ENCODE measurements at places on chromosomes 3 and 15. TPM values are rescaled to one million over a fixed set of nuclear protein-coding genes. Genes with fewer than 3 reads are reported as not detected.

IQCH gene
- 2.6 TPM for total RNA-seq

EPHA3 gene
- under 0.01 TPM for total RNA-seq

PP2D1 gene
- total RNA-seq: not detected

DNA sequence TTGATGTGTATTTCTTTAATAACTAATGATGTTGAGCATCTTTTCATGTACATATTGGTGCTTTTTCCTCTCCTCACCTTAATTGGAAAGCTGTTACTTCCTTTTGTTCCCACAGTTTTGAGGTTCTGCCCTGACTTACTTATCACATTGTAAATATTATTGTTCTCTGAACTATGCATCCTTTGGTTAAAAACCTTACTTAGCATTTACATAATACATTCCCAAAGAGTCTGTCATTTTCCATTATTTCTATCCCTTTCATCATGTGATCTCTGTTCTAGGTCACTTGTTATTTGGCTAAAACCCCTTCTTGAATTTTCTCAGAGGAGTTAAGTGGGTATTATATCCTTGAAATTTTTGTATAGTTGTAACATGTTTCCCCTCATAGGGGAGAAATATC, 33.0 kb downstream of the SLC12A6 start:
- DNase-seq: peak; percentile 55

- DNase-seq: no peak
Measured at GRCh38 chr3:169383770-169384169, 279.7 kb downstream of the MECOM start.

GRCh38 chr15:56804279-56804678, 71.0 kb upstream of the ZNF280D start:
- DNase-seq: no peak

DNA sequence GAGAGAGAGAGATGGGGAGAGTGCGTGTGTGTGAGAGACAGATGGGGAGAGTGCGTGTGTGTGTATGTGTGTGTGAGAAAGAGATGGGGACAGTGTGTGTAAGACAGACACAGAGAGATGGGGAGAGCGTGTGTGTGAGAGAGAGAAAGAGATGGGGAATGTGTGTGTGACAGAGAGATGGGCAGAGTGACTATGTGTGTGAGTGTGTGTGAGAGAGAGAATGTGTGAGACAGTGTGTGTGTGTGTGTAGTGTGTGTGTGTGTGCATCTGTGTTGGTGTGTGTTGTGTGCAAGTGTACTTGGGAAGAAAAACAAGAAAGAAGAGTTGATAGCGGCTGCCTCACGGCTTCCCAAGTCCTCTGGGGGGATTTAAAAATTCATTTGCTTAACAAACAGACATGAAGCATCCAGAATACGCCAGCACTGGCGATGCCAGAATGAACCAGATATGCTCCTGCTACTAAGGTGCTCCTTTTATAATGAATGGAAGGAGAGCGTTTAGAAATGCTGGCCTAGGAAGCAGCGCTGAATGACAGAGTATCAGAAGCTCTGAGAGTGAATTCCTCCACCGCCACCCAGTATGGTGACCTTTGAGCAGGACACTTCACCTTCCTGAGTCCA, 186.1 kb upstream of the TSC22D2 start:
- DNase-seq: no peak

DNA sequence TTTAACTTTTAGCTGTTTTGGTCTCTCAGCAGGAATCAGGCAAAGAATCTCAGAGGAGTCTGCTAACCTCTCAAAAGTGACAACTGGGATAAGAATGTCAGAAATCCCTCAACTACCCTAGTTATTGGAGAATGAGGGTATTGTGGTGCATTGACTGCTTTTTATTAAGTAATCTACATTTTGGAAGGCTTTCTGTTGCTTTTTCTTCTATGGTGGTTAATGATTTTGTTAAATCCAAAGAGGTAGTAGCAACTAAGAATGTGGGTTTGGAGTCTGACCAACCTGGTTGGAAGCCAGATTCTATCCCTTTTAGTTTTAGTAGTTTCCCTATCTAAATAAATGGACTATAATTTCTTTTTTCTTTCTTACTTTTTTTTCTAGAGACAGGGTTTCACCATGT, 94.7 kb upstream of the RNF7 start:
- no peak for DNase-seq
